Glutamatergic neuron (in vitro differentiated cells): ENCODE measurements at places on chromosomes 16 and 17.
A peak's percentile ranks its signal among the peaks of the same experiment; 100 is the strongest.

DNA sequence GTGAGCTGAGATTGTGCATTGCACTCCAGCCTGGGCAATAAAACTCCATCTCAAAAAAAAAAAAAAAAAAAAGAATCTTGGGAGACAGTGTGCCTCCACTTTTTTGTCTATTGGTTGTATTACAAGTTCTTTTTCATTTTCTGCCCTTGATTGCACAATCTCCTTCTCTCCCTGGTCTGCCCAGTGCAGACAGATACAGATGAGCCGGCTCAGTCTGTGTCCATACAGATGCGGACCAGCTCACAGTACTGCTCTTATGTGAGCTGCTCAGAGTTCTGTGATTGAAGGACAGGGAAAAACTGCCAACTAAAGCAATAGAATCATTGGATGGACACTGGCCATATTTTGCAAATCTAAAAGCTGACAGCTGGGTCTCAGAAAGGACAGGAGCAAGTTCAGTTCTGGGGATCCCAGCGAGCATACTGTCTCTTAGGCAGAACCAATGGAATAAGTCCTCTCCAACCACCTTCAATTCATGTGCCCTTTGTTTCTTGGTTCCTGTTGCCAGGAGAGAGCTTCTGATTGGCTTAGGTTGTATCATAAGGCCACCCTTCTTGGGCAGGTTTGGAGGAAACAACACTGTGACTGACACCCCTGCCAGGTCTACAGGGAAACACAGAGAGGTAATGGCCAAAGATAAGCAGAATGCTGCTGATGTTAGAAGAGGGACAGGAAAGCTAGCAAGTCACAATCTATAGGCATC is 495.6 kb upstream of the HSBP1 start:
- no peak for DNase-seq

- peak; percentile 54 for DNase-seq
Measured at GRCh38 chr17:19019041-19019941, 14.7 kb upstream of the FAM83G start.

- DNase-seq = no peak
Measured at GRCh38 chr17:13176436-13176835, 158.6 kb upstream of the ELAC2 start.

DNA sequence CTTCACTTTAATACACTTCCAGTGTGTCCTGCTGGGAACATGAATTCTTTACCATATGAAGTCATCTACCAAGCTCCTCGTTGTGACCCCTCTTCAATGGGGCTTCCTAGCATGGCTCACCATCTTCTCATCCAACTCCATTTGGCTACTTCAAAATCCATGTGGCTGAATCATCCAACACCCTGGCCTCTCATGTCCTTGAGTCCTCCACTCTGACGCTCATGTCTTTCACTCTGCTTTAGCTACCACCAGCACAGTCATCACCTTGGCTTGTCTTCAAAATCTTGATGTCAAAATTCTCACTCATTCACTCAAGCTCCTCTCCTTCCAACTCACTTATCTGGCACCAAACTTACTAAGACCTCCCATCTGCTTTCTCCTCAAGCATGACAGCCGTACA is 35.8 kb downstream of the AMFR start:
- DNase-seq = no peak

DNA sequence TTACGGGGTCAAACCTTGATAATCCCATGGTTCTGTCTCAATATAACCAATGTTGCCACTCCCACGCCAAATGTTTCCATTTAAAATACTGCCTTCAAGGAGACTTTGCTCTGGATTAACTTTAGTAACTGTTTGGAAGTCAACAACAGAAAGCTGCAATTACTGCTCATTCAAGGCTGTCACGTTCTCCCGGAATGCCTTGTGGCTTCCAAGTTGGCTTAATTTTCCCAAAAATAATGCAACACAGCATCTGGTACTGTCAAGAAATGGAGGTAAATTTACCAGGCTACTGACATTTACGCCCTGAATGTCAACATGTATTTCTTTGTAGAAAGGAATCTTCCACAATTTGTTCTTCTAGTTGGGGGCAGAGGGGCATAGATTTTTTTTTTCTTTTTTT is 38.2 kb downstream of the GPRC5B start:
- no peak for DNase-seq
